ENCODE measurements at places on chromosomes 4 and X. TPM values are rescaled to one million over a fixed set of nuclear protein-coding genes. Genes with fewer than 3 reads are reported as not detected.

ARAF gene
- 8.4 TPM for total RNA-seq

SPOCK3 gene
- 0.09 TPM for total RNA-seq

ZNF280C gene
- 2.8 TPM for total RNA-seq

LONRF3 gene
- total RNA-seq = 37.7 TPM

DUSP21 gene
- total RNA-seq = not detected

SLC34A2 gene
- 0.11 TPM for total RNA-seq

OPHN1 gene
- total RNA-seq = 10.6 TPM

LRCH2 gene
- total RNA-seq = 11.5 TPM

HPSE gene
- total RNA-seq = 16.3 TPM

HTR2C gene
- not detected for total RNA-seq

CD40LG gene
- total RNA-seq = not detected
